ENCODE measurements at places on chromosomes 12 and 14.

- no peak for DNase-seq
Observed at GRCh38 chr14:22379727-22380126, 209.3 kb downstream of the DAD1 start.

DNA sequence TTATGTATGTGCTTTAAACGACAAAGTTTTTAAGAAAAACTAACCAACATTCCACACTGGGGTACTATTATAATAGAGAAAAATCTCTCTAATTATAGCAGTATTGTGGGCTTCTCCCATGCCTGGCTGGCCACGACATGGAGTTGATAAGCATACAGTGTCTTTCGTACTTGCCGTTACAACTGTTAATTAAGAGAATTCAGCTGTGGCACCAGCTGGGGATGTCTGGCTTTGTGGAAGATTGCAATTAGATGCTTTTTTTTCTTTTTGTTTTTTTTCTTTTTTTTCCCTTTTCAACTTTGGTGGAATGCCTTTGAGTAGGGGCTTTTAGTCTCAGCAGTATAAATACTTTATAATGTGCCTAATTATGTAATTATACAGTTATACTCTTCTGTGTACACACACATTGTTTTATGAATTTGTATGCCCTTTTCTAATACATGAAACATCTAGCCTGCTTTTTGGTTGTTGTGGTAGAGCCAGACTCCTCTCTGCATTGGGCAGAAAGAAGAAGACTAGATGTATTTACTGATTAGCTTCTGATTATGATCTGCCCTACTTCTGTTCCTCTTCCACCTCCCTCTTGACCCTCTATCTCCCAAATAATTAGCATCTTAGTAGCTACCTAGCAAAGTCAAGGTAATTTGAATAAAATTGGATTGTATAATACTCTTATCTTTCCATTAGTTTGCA lies 76.4 kb downstream of the SUSD6 start:
- peak; percentile 72 for DNase-seq

DNA sequence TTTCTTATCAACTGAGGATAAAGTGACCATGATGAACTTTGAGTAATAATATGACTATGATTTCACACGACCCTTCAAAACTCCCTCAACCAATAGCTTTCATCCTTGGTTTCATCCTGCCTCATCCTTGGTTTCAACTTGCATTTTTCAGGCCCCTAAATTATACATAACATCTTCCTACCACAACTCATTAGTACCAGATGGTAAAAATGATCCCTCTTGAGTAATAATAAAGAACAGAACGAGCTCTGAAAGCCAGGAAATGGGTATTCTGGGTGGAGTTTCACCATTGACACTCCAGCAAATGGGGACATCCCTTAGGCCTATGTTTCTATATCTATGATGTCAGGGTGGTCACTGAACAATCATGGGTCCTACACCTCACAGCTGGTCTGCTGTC lies 72.1 kb upstream of the LMNTD1 start:
- DNase-seq = no peak

- DNase-seq = peak; percentile 11
Observed at GRCh38 chr12:20376984-20377383, 8.6 kb downstream of the PDE3A start.

DNA sequence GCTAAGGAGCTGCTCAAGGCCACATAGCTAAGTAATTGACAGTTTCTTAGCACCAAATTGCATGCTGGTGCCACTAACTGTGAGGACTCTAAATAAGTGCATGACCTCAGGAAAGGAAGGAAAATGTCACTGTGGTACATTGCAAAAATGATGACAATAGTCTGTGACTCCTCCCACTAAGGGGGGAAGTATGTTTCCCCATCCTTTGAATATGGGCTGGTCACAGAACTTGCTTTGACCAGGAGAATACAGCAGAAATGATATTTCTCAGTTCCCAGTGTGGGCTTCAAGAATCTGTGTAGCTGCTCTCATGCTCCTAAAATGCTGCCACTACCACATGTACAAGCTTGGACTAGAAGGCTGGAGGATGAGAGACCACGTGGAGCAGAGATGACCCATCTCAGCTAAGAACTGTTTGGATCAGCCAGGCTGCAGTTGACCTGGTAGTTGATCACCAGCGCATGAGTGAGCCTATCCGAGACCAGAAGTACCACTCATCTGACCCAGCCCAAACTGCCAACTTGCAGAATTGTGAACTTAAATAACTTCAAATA lies 42.2 kb upstream of the NOS1 start:
- no peak for DNase-seq

GRCh38 chr14:21039585-21040369 lies 2.4 kb upstream of the RNASE7 start:
- DNase-seq = peak; percentile 75

- DNase-seq = no peak
Observed at GRCh38 chr14:71163050-71163841, 256.0 kb downstream of the PCNX1 start.

- DNase-seq = no peak
Observed at GRCh38 chr14:32779840-32780239, 158.8 kb upstream of the NPAS3 start.

DNA sequence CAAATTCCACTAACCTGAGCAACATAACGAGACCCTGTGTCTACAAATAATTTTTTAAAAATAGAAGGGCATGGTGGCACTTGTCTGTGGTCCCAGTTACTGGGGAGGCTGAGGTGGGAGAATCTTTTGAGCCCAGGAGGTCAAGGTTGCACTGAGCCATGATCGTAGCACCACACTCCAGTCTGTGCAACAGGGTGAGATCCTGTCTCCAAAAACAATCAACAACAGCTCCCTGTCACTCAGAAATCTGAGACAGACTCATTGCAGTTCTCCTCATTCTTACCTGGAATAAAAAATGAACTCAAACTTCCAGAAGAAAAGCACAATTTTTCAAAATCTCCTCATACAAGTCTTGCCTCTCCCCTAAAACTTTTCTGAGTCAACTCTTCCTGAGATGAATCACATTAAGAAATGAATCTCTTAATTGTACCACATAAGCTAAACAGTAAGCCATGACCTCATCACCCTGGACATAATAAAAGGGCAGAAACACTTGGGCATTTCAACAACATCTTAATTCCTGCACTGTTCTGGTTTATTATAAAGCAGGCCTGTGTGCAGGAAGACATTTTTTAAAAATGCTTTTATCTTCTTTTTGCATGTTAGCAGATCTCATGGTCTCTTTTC lies 214.3 kb upstream of the CDKN3 start:
- DNase-seq = no peak

DNA sequence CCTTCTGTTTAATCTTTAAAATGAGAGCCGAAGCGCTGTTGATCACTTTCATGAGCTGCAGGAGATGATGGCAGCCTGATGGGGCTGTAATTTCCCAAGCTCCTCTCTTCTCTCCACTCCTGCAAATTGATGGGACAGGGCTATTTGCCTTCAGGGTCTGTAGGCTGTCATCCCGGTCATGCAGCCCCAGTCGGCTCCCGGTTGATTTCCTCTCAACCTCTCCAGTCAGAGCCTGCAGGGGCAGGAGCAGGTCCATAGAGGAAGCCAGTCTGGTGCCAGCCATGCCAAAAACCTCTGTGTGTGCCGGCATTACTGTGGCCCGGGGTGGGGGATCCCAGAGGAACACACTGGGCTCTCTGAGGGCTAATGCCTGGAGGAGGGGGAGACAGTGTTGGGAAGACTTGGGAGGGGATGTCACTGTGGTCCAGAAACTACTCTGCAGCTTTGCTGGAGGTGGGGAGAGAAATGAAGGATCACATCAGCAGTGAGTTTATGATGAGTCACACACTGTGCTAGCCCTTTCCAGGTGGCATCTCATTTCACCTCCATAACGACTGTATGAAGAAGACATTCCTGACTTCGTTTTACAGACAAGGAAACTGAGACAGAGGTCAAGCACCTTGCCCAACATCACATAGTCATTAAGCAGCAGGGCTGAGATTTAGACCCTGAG lies 46.5 kb upstream of the PRIMA1 start:
- DNase-seq = peak; percentile 26

GRCh38 chr14:68376067-68376779 lies 416.6 kb downstream of the ZFP36L1 start:
- DNase-seq = no peak

All from retina (tissue), 1 donor.